ENCODE measurements at places on chromosomes 5 and 9.
A peak's percentile ranks its signal among the peaks of the same experiment; 100 is the strongest.

DNA sequence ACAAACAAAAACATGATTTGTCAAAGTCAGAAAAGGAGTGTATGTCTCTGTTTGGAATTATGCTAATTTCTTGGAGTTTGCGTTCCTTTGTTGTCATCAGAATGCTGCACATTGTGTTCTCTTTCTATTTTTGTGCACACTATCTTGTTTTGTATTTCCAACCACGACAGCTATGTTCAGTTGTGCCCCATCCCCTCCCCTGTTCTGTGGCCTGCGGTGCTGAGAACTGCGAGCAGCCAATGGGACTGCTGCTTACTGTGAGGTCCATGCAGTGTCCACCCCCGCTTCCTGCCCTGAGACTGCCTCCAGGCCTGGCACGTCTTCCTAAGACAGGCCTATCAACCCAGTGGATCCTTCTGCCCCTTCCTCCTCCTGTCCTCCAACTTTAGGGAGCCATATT is 76.8 kb downstream of the PALM2AKAP2 start:
- no peak for DNase-seq

DNA sequence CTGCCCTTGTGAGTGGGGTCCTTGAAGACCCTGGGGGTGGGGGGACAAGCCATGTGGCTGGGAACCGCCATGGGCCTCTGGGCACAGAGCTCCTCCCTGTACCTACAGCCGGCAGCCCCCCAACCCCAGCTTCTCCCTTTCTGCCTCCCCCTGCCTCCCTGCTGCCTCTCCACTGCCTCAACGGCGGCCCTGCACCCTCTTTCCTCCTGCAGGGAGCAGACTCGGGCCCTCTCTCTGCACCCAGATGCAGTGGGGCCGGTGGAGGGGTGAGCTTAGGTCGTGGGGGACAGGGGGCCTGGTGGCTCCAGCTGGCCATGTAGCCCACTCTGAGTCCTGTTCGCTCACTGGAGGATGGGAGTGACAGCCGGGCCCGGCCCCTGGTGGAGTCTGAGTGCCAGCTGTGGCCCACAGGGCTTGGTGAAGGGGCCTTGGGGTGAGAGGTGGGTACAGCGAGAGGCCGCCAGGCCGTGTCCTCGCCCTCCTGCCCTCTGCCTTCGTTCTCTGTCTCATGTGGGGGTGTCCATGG is 139.3 kb upstream of the COL5A1 start:
- no peak for DNase-seq

GRCh38 chr5:166719991-166720390 is 1571.5 kb upstream of the WWC1 start:
- DNase-seq: no peak

DNA sequence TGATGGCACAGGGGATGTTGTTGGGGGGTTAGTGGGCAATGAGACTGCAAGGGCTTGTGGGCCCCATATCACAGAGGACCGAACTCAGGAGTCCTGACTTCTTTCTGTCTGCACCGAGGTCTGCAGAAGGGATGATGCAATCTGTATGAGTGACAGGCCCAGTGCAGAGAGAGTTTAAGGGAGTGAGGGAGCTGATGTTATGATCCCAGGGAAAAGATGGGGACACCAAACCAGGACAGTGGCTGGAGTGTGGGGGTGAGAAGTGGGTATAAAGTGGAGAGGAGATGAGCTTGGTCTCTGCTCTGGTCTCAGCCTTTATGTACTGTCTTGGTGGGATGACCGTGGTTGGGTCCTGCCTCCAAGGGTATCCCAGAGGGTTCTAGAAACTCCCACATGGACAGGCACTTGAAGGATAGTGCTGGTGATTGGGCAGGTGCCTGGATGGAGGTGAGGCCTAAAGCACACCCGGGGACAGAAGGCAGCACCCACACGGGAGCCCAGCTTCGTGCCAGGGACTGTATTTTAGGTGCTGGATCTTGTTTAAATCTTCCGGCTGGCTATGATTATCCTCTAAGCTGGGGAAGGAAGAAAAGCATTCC is 21.9 kb downstream of the GSN start:
- no peak for DNase-seq

- DNase-seq: no peak
Measured at GRCh38 chr9:28961623-28962022, 1388.3 kb upstream of the C9orf72 start.

- no peak for DNase-seq
Measured at GRCh38 chr5:163612358-163613149, 107.1 kb downstream of the MAT2B start.

DNA sequence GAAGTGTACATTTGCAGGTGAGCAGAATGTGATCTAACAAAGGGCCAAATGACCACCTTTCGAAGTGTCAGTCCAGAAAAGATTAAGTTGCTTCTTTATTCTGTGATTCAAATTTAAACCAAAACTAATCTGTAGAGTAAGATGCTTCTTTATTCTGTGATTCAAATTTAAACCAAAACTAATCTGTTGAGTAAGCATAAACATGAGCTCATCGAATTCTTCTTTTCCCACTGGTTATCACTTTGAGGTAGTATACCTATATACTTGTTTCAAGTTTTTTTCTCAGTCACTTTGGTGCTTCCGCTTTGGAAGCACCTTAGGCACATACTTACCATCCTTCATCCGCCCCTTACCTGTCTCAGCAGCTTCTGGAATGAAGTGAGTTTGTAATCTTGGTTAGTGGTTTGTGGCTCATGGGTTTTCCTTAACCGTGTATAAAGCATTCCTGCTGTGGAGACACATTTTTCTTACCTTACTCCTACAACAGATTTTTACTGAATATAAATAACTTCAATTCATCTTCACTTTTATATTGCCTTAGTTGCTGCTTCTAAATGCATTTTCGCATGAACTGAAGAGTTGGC is 40.7 kb upstream of the CTXN3 start:
- no peak for DNase-seq

- peak; percentile 47 for DNase-seq
Measured at GRCh38 chr9:94553029-94553938, 1.6 kb upstream of the PCAT7 start.

DNA sequence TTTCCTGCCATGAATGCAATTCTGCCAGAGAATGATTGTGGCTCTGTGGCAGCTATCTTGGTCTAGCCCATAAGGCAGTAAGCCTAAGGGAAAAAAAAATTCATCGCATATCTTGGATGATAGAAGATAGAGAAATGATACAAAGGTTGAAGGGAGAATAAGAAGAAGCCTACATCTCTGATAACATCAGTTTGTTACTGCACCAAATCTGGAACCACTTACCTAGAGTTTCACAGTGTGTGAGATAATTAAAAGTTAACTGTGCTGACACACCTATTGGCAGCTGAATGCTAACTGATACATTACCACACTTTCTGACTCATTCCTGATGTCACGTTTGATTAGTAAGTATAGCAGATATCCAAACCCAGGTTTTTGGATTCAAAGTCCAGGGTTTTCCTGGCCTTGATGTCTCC is 91.6 kb upstream of the TAF11L2 start:
- DNase-seq: no peak

DNA sequence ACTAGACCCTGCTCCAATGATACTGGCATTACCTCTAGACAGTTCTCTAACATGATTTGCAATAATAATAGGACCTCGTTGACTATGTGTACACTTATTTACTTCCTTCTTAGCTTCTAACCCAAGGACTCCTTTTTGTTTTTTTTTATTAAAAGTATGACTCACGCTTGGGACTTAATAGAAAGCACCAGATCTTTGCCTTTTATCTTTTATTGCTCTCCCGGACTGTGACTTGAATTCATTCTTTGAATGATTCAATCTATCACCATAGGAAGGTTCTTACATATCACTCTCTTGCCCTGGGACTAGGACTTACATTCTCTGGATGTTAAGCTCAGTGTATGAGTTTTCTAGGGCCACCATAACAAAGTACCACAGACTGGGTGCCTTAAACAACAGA is 9.0 kb downstream of the C9 start:
- no peak for DNase-seq

GRCh38 chr9:7316967-7317366 is 482.6 kb downstream of the DMAC1 start:
- DNase-seq: no peak

GRCh38 chr9:92942688-92943616 is 4.4 kb upstream of the FGD3 start:
- DNase-seq: no peak

DNA sequence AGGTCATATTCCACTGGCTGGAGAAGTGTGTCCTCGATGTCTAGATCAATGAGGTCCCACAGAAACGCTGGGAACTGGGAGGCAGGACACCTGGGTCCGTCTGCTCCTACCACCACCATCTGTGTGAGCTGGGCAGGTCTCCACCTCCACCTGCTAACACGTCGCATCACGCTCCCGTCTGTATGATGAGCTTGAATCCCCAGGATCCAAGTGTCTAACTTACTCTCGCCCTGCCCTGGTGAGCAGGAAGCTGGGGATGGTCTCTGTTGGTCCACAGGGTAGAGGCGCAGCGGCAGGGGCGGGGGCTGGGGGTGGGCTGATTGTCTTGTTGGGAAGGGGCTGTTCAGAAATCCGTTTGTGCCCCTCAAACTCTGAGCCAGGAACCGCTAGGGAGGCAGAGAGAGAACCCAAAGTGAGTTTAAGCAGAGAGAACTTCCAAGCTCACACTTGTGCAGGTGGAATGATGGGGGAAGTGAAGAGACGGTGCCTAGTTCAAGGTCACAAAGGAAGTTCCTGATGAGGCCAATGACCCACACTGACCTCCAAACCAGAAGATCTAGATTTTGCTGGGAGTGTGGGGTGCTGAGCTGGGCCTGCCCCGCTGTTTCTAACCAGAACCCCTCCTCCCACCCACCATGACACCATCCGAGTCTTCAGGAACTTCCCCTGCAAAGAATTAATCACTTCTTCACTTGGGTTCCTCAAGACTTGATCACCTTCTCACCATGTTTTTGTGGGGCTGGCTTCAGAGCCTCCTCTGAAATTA is 21.1 kb downstream of the ORM2 start:
- no peak for DNase-seq

DNA sequence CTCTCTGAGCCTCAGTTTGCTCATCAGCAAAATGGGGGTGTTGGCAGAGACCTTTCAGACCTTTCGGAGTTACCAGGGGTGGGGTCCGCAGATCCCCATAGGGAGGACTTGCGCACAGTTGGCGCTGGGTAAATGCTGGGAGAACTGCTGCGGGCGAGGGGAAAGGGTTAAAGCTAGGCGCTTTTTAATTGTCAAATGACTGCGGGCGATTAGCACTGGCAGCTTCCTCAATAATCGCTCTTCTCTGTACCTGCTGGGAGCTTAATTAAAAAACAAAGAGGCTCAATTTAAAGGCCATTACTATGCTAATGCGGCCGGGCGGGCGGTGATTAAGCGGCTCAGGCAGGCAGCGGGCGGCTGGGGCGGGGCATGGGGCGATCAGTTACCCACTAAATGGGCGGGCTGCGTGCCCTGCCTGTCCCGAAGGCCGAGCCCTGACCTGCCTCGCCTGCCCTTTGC is 63.0 kb downstream of the LMX1B start:
- DNase-seq: no peak

DNA sequence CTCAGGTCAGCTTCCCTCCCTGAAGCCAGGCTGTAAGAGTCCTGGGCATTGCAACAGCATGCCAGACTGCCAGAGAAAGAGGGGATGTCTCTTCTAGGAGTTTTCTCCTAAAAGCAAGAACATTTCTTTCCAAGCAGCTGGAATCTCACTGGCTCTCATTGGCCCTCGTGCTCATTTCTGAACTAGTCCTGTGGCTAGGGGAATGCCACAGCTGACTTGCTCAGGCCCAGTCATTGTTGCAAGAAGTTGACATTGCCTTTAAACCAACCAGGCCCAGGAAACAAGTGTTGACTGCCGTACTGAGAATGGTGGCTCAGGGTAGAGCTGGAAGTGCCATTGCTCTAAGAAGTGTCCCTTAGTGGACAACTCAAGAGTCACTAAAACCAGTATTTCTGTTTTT is 15.0 kb upstream of the CEP120 start:
- no peak for DNase-seq

DNA sequence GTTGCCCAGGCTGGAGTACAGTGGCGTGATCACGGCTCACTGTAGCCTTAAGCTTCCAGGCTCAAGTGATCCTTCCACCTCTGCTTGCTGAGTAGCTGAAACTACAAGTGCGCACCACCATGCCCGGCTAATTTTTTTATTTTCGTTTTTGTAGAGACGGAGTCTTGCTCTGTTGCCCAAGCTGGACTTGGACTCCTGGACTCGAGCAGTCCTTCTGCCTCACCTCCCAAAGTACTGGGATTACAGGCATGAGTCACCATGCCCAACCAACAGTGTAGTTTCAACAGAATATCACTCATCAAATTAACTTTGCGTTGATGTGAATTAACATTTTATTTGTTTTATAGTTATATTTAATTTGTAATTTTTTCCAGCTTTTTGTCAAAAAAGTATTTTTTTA is 45.3 kb downstream of the WDR70 start:
- DNase-seq: no peak

DNA sequence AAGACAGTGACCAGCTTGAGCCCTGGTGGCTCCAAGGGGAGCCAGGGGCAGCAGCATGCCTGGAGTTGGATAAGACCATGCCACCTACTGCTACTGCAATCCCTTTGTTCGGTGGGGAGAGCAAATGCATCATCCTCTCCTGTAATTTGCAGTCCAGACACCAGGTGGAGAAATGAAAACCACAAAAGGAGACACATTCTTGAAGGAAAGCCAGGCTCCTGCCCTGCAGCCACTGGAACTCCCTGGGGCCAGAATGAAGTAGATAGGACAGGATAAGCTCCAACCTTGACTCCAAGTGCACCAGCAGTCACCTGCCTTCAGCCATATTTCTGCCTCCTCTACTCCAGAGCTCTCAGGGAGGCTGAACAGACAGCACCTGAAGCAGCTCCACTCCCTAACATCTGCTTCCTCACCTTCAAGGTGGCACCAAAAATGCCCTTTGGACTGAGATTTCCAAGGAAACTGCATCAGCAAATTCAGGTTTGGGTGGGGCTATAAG is 65.1 kb upstream of the IQGAP2 start:
- DNase-seq: peak; percentile 74

GRCh38 chr9:72473474-72474261 is 47.7 kb upstream of the TMC1 start:
- DNase-seq: no peak

- DNase-seq: no peak
Measured at GRCh38 chr9:122332083-122332482, 38.7 kb upstream of the PTGS1 start.

DNA sequence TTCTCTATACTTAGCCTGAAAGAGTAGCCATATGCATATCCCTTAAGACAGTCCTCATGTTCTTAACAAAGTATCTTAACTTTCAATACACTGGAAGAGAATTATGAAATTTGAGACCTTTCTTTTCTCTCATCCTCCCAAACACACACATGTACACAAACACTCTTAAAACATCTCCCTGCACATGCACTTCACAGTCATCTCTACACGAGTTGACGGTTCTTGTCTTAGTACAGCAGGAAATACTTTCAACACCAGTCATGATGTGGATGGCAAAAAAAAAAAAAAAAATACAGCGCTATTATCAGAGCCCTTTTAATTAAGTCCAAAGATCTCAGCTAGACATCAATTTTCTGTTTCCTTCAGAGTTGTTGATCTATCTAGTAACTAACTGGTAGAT is 43.6 kb upstream of the PCSK1 start:
- no peak for DNase-seq
